ENCODE measurements at places on chromosomes 3 and 15.

DNA sequence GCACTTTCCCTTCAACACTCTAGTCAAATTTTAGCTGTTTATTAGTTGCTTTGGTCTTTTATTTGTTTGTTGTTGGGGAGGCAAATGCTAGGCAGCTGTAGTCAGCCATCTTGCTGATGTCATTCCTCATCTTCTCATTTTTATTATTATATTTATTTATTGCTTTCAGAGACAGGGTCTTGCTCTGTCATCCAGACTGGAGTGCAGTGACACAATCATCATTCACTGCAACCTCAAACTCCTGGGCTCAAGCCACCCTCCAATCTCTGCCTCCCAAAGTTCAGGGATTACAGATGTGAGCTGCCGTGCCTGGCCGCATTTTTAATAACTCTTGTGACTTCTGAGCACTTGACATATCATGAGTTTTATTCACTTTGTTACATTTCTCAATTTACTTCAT is 441.4 kb downstream of the DIPK2A start:
- DNase-seq, result no peak

GRCh38 chr3:170137986-170138385 is 43.5 kb downstream of the PHC3 start:
- no peak for DNase-seq

- no peak for DNase-seq
These were observed 19.0 kb downstream of the CMSS1 start for GRCh38 chr3:99836681-99837080.

GRCh38 chr3:141414800-141415462 is 46.6 kb downstream of the ZBTB38 start:
- DNase-seq, result no peak

DNA sequence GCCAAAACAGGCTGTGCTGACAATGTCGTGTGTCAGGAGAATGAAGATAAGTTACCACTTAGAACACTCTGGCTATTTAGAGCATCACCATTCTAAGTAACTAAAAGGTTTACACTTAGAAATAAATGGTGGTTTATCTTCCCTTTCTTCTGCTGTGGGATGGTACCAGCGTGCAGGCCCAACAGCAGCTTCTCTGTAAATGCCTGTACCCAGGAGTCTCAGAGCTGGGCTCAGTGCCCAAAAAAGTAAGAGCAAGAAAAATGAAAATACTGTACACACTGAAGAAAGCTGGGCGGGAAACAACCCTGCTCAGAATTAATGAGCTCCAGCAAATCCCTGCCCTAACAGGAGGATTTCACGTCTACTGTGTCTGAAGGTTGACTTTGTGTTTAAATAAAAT is 206.5 kb downstream of the MFSD1 start:
- DNase-seq, result no peak
